ENCODE measurements at places on chromosomes 16 and 17.

GRCh38 chr17:11387610-11388009, 146.6 kb downstream of the SHISA6 start:
- DNase-seq, result no peak

GRCh38 chr16:7492122-7492521, 159.5 kb downstream of the RBFOX1 start:
- DNase-seq, result no peak

GRCh38 chr17:27244491-27245223, 49.3 kb upstream of the WSB1 start:
- DNase-seq, result no peak

DNA sequence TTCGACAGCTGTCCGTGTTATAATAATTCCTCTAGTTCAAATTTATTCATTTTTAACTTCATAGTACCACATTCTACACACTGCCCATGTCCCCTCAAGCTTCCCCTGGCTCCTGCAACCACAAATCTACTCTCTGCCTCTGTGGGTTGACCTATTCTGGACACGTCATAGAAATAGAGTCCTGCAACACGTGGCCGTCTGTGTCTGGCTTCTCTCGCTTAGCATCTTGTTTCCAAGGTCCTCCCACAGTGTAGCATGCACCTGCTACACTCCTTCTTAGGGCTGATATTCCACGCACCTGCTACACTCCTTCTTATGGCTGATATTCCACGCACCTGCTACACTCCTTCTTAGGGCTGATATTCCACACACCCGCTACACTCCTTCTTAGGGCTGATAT, 16.5 kb downstream of the SCGB1C2 start:
- no peak for DNase-seq

DNA sequence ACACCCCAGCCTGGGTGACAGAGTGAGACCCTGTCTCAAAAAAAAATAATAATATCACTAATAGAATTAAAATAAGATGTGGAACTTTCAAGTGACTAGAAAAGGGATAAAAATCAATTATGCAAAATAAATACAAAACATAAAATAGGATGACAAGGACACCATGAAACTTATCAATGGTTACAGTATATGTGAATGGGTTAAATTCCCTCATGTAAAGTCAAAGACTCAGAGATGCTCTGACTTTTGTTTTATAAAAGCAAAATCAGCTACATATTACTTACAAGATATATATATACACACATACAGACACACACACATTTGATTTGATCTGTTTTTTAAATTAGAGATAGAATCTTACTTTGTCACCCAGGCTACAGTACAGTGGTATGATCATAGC, 33.5 kb upstream of the SCNN1B start:
- DNase-seq, result no peak

- DNase-seq, result no peak
Measured at GRCh38 chr17:39863918-39864746, at the start of gene IKZF3. Gene IKZF3 (minus strand): TSS chr17:39864312. CDS start chr17:39864126, 186 bp downstream.

- no peak for DNase-seq
Measured at GRCh38 chr17:44766409-44767038, 7.7 kb downstream of the ADAM11 start.

GRCh38 chr17:28612936-28613872, 781 bp downstream of the RSKR start:
- DNase-seq, result no peak

DNA sequence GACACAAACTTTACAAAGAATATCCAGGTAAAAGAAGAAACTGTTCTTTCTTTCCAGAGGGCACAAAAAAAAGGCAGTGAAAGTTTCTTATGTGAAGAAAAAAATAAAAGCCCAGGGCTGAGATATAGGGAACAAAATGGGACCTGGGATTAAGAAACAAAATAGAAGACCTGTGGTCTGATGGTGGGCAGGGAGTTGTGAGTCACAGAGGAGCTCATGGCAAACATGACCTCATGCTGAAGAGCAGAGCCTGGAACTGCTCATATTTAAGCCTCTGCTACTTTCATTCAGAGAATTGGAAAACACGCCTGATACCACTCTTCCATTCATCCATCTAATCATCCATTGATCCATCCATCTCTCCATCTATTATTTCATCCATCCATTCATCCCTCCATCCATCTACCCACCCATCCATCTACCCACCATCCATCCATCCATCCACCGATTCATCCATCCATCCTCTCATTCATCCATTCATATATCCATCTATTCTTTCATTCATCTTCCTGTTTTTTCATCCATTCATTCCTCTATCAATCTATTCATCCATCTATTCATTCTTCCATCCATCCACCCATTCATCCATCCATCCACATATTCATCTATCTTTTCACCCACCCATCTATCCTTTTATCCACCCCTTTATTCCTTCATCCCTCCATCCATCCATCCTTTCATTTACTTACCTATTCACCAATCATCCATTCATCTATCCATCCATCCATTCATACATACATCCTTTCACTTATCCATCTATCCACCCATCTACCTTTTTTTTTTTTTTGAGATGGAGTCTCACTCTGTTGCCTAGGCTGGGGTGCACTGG, 30.0 kb downstream of the WFDC1 start:
- no peak for DNase-seq

GRCh38 chr16:56911771-56912571, 20.0 kb upstream of the HERPUD1 start:
- no peak for DNase-seq

- no peak for DNase-seq
Measured at GRCh38 chr16:47244206-47244605, 100.5 kb upstream of the NETO2 start.

- DNase-seq, result no peak
Measured at GRCh38 chr17:82897514-82898249, 57.9 kb upstream of the ZNF750 start.

DNA sequence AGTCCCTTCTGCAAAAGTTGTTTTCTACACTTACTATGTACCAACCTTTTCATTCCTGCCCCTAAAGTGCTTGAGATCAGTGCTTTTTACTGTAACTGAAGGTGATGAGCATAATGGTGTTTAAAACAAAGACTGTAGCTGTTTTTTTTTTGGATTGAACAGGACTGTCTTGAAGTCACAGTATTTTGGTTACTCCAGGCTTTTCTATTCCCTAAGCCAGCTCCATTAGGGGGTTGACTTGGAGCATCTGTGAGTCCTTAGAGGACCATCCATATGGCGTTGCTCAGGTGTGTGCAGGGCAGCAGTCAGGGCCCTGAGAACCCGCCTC, 29.0 kb upstream of the LGALS9 start:
- no peak for DNase-seq

- DNase-seq, result no peak
Measured at GRCh38 chr17:73969956-73970355, 233.5 kb upstream of the RPL38 start.
